ENCODE measurements at places on chromosomes 4 and X.

- no peak for DNase-seq
These were observed 117.9 kb upstream of the FAM9B start for GRCh38 chrX:9151772-9152307.

- no peak for DNase-seq
These were observed 195.4 kb upstream of the PPP1R2C start for GRCh38 chrX:42973321-42973720.

GRCh38 chrX:121579016-121579760, 531.8 kb downstream of the GLUD2 start:
- DNase-seq = no peak

DNA sequence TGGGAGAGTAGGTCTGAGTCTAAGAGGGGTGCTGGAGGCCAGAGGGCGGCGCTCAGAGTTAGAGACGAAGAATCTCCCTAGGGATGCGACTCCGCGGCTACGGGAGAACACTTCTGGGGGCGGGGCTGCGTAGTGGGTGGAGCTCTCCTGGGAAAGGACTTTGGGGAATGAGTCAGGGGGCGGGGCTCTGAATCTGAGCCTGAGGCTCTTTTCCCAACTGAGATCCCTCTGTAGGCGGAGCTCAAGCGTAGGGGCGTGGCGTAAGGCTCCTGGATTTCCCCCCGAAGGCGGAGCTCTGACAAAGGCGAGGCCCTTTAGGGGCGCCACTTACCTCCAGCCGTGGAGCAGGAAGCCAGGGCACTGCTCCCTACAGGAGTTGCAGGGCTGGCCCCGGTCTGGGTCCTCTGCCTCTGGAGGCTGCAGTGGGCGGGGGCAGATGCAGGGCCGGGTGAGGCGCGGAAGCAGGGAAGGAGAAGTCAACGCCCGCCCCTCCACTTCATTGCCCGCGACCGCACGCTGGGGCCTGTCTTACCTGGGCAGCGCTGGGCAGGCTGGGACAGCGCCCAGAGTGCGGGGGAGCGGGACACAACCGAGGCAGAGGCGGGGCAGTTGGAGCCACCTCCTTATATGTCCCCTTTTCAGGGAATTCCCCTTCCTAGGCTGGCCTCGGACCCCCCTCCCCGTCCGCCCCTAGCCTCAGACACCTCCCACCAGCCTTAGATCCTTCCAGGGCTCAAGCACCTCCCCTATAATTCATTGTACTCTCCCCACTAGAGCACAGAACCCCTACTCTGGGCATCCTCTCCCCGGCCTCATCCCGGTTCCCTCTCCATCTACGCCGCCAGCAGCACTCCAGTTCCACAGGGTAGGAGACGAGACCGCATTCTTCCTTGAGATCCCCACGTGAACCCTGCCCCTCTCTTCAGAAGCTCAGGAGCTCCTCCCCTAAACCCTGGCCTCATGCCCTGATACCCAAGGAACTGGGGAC, 1.6 kb downstream of the PRICKLE3 start:
- DNase-seq = no peak

GRCh38 chr4:44869222-44869882, 143.0 kb upstream of the GNPDA2 start:
- no peak for DNase-seq

GRCh38 chr4:152331042-152331441, 204.8 kb downstream of the FBXW7 start:
- no peak for DNase-seq

DNA sequence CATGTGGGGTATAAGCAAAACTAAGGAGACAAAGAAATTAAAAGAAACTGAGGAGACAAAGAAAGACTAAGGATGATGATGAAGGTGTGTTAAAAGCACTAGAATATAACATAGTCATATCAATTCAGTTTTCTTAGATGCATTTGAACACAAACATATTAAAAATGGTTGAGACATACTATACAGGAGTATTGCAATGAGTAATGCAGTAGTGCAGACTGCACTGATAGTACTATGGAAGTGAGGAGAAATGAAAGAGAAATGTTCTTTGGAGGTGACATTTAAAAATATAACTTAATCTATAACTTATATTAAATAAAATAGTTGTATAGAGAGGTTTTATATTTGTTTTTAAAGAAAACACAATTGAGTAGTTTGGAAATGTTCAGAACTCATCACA, 279.2 kb downstream of the CAMK2D start:
- DNase-seq = no peak
